Stimulated activated CD8-positive, alpha-beta memory T cell treated with anti-CD3 and anti-CD28 coated beads, Interleukin-2, amount 100 ng/mL, for 1 hour (primary cell): ENCODE measurements at places on chromosomes 4 and X.
A peak's percentile ranks its signal among the peaks of the same experiment; 100 is the strongest.

- peak; percentile 12 for DNase-seq
These were observed 977 bp upstream of the RBBP7 start for GRCh38 chrX:16870862-16871815.

DNA sequence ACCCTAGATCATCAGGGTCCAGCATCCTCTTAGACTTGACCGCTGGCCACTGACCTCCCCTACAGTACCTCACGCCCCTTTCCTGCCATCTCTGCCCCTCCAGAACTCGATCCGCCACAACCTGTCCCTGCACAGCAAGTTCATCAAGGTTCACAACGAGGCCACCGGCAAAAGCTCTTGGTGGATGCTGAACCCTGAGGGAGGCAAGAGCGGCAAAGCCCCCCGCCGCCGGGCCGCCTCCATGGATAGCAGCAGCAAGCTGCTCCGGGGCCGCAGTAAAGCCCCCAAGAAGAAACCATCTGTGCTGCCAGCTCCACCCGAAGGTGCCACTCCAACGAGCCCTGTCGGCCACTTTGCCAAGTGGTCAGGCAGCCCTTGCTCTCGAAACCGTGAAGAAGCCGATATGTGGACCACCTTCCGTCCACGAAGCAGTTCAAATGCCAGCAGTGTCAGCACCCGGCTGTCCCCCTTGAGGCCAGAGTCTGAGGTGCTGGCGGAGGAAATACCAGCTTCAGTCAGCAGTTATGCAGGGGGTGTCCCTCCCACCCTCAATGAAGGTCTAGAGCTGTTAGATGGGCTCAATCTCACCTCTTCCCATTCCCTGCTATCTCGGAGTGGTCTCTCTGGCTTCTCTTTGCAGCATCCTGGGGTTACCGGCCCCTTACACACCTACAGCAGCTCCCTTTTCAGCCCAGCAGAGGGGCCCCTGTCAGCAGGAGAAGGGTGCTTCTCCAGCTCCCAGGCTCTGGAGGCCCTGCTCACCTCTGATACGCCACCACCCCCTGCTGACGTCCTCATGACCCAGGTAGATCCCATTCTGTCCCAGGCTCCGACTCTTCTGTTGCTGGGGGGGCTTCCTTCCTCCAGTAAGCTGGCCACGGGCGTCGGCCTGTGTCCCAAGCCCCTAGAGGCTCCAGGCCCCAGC, 5.2 kb downstream of the FOXO4 start:
- no peak for DNase-seq

GRCh38 chr4:126209147-126209546, 894.4 kb downstream of the FAT4 start:
- DNase-seq = no peak

- DNase-seq = peak; percentile 11
These were observed at the start of gene PCSK1N for GRCh38 chrX:48835524-48836329. PCSK1N (minus strand) TSS chrX:48835610; CDS start chrX:48835532, 78 bp downstream.

GRCh38 chrX:19990151-19990555, 708 bp downstream of the BCLAF3 start:
- no peak for DNase-seq

GRCh38 chr4:4426511-4427120, 39.7 kb downstream of the NSG1 start:
- DNase-seq = no peak

DNA sequence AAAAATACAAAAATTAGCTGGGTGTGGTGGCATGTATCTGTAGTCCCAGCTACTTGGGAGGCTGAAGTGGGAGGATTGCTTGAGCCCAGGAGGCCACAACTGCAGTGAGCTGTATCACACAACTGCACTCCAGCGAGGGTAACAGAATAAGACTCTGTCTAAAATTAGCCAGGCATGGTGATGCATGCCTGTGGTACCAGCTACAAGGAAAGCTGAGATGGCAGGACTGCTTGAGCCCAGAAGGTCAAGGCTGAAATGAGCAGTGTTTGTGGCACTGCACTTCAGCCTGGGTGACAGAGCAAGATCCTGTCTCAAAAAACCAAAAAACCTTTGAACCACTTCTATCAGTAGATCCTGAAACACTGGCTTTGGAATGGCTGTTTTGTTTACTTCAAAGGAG, 10.2 kb downstream of the GRSF1 start:
- DNase-seq = no peak

DNA sequence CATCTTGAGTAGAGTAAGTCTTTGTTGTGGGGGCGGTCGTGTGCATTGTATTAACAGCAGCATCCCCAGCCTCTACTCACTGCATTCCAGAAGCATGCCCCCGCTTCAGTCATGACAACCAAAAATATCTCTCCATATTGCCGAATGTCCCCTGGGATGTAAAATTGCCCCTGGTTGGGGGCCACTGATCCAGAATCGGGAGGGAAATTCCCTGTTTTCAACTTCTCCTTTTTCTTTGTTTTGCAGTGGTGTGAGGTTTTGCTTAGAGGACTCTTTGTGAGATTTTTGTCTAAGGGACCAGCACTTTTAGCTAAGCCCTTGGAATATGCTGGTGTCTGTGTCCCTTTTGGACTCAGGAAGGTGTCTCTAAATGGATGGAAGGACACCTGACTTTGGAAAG, 3.0 kb upstream of the IL13RA1 start:
- no peak for DNase-seq
